Activated CD8-positive, alpha-beta memory T cell treated with anti-CD3 and anti-CD28 coated beads, Interleukin-2, amount 50 U/mL, for 48 hours (primary cell): ENCODE measurements at places on chromosomes 16 and 17.

DNA sequence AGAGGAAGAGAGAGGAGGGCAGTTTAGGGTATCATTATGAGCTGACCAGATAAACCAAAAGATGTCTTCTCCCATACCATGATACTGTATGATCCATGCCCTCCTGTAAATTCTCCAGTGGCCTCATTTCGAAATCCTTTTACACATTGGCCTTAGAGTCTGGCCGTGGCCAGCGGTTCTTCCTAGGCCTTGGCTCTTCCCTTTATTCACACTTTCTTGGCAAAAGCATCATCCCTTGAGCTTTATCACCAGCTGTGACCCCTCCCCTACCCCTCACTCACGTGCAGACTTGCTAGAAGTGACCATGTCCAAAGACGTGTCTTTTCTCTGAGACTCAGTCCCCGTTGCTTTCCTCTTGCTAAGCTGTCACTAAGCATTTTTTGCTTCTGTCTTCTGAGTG, 22.8 kb downstream of the KATNIP start:
- DNase-seq: no peak

DNA sequence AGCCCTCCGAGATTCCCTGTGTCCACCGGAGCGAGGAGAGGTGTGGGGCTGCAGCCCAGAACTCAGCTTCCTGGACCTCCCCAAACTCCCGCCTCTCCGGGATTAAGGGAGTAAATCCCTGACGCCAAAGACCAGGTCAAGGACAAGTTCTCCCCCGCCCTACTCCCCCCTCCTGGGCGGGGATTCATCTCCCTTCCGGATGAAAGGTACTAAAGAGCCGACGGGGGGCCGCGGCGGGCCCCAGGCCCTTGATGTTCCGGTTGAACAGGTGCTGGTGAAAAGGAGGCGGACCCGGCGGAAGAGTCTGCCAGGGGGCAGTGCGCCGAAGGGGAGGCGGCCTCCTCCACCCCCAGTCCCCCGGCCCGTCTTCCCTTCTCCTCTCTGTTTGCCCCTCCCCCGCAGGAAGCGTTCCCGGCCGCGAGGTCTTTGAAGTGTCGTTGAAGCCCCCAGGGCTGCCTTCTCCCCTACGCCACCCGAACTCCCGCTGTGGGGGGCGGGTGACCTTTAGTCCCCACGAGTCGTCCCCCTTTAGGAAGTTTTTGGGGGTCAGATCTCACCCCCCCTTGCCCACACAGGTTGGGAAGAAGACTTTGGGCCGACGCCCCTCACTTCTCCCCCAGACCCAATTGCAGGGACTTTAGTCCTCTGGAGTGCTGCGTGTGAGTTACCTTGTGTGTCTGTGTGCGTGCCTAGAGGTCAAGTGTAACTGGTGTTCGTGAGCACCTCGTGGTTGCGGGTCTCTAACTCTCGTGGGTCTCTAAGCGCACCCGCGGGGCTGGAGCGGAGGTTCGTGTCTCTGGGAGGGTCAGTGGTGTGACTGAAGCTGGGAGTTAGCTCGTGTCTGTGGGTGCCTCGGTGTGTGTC, 1.1 kb upstream of the MLLT6 start:
- peak; percentile 93 for DNase-seq

GRCh38 chr16:85015481-85016187, 4.3 kb upstream of the ZDHHC7 start:
- DNase-seq: no peak

- DNase-seq: no peak
Measured at GRCh38 chr16:62363501-62363900, 327.3 kb upstream of the CDH8 start.

DNA sequence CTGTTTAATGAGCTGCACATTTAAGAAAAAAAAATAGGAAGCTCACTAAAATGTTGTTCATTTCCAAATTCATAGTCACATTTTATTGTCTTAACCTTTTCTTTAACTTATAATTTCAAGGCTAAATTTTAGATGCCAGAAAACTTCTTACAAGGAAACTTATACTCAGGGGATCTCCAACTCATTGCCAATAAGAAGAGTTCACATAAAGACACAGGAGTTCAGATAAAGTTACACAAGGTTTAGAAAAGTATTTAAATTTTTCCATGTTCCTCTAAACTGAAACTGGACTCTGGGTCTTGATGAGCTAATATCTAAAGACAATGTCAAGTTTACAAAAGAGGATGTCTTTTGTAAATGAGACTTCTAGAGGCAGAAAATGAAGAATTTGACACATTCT, 190.7 kb upstream of the KCNJ16 start:
- no peak for DNase-seq
